Activated CD8-positive, alpha-beta memory T cell treated with anti-CD3 and anti-CD28 coated beads, Interleukin-2, amount 50 U/mL, for 48 hours (primary cell): ENCODE measurements at places on chromosomes 11 and 22.
A peak's percentile ranks its signal among the peaks of the same experiment; 100 is the strongest.

DNA sequence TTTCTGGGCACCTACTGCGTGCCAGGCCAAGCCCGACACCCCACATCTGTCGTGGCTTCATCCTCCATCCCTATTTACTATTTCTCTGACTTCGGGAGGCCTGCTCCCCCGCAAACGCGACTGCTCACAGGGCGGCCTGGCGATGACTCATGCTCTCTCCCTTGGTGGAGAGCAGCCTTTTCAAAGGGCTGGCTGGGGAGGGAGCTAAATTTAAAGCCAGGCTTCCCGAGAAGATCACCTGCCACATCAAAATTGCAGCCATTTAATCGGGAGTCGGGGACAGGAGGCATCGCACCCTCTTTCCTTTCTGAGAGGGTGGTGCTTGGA, 24.9 kb upstream of the SHISAL1 start:
- DNase-seq, result no peak

DNA sequence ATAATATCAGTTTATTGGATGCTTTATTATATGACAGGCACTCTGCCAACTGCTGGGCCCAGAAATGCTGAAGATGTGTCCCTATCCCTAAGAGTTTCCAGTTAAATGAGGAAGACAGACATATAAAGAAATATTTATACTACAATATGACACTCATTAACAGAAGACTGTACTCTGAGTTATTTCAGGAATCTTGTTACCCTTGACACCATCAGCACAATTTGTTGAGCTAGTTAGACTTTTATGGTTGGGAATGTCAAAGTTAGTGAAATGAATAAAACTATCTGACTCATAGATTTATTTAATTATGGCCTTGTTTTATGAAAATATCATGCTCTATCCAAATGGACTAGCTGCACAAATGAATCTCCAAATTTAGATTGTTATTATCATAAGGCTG, 25.6 kb upstream of the MSANTD4 start:
- no peak for DNase-seq

DNA sequence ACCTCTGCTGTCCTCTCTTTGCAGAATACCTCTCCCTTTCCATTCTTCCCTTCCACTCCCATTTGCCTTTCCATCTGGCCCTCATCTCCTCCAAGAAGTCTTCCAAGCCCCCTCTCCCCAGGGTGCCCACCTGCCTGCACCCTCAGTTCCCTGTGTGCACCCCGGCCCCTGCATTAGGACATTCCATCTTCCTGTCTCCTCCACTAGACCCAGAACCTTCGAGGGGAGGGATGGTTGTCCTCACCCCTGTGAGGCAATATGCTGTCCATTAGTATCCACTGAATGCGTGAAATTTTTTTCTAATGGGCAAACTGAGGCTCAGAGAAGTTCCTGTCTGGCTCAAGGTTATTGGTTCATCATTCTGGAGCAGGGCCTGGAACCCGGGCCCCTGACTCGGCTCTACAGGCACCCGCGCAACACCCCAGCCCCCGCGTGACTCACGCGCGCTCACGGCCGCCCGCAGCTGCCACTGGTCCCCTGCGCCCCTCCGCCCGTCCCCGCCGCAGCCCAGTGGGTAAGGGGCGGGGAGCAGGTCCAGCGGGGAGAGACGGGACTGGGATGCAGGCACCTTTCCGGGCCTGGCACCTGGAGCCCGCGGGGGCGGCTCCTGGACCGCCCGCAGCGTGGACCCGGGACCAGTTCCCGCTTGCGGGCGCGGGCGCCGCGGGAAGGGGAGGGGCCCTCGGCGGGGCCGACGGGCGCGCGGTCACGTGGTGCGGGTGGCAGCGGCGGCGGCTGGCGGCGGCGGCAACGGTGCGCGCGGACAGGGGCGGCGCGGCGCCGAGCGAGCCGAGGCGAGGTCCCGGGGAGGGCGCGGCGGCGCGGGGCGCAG, 7.0 kb downstream of the SEPTIN3 start:
- DNase-seq, result peak; percentile 73

GRCh38 chr11:48091426-48092102, 111.2 kb downstream of the PTPRJ start:
- no peak for DNase-seq

DNA sequence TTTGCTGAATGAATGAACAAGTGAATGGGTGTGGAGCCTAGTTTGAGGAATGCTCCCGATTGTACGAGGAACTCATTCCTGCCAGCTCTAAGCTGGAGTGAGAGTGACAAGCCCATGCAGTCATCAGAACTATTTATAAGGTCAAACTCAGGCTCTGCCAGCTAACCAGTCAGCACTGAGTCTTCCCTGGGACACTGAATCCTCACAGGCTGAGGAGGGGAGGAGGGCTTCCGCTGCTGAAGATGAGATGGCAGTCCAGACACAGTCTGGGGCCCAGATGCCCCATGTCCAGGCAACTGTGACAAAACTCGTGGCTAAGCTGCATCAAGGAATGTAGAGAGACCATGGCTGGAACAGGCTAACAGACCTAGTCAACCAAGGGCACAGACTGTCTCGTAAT, 4.0 kb downstream of the LRP4 start:
- no peak for DNase-seq

DNA sequence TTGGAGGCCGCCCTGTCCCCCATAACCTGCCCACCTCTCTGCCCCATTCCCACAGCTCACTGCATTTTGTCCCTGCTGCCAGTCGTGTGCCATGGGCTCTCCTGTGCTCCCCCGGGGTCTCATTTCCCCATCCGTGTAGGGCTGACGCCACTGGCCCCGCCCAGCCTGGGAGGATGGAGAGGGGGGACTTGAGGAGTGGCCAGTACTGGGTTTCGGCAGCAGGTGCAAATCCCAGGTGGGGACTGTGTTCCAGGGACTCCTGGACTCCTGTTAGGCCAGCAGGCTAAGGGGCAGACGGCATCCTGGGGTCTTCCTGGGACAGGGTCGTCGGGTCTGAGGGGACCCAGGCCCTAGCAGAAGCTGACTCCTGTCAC, 1.2 kb upstream of the MYO7A start:
- no peak for DNase-seq

DNA sequence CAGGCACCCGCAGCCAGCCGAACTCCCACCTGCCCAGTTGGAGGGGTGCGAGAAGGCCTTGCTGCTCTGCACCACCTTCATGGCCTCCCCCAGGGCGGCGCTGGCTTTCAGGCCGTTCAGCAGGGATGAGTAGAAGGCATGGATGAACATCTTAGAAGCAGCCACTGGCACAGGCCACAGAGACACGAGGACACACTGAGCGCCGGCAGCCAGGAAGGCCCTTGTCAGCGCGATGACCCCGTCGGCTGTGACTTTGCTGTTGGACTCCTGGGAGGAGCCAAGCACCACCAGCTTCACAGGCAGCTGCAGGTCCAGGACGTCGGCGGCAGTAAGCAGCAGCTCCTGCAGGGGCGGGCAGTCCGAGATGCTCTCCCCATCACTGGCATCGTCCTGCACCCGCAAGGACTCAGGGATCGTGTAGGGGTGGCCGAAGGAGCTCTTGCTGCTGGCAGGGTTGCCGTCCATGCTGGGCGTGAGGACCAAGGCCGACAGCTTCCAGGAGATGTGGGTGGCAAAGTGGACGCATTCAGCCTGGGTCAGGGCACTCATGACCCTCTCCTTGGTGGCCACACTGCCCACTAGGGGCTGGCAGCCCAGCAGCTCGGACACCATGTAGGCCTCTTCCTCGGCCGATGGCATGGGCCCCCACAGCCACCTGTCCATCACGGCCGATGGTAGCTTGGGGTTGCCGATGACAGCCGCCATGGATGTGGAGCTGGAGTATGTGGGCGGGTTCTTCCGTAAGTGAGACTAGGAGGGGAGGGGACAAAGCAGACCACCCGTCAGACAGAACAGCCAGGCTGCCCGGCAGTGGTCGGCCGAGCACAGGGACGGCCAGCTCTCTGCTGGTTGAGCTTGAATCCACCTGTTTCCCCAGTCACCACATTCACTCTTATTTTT, 79.7 kb upstream of the PITPNB start:
- no peak for DNase-seq

GRCh38 chr11:60647087-60647486, 52.3 kb upstream of the MS4A8 start:
- no peak for DNase-seq

GRCh38 chr11:103959279-103959942, 77.0 kb upstream of the DDI1 start:
- no peak for DNase-seq

DNA sequence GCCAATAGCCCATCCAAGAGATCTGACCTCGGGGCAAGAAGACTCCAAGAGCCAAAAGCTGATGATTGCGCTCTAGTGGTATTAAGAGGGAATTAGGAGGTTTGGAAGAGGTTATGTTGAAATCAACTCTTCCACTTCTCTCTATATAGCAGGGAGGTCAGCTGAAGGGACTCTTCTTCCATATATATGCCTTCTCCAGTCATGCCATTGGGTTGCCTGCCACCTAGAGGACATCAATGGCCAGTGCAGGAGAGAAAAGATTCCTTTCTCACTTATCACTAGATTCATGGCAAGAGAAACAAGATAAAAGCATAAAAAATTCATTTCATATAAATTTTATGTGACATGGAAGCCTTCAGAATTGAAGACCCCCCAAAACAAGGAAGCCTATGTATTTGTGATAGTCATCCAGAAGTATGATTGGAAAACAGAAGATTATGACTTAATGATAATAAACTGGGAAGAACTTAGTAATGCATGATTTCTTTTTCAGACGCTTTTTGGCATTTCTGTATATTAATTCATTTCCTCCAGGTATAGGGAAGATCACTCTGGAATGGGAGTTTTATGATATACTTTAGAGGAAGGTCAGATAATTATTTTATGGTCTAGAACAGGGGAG, 435.1 kb upstream of the DDI1 start:
- DNase-seq, result no peak

GRCh38 chr11:12626616-12627015, 47.6 kb upstream of the TEAD1 start:
- no peak for DNase-seq

GRCh38 chr11:18005376-18006129, 7.3 kb downstream of the SERGEF start:
- DNase-seq, result no peak

GRCh38 chr11:105046898-105047579, 1.9 kb upstream of the CARD16 start:
- DNase-seq, result no peak

DNA sequence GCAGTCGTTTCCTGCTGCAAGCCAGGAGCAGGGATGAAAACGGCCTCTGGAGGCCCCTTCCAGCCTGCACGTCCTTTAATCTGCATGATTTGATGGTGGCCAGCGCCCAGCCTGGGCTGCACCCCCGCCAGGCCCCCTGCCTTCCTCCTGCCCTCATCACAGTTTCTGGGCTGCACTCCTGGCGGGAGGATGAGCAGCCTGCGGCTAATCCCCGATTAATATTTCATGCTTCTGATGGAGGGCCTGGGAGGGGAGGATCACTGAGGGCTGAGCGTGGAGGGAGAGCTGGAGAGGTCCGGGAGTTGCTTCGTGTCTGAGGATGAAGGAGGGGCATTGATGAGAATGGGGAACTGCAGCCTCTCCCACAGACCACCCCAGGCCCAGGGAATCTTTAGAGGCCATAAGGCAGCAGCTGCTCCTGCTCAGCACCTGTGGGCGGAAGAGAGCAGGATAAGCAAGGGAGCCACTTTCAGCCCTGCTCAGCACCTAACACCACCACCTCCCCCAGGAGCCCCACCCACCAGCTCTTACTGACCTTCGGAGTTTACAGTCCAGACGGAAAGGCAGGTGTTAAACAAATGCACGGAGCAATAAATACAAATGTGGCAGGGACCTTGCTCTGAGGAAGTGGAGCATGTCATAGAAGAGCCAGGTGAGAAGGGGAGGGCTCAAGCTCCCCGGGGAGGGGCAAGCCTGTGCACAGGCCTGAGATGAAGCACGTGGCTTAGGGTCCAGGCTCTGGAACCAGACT, 135.0 kb upstream of the NECTIN1 start:
- no peak for DNase-seq

DNA sequence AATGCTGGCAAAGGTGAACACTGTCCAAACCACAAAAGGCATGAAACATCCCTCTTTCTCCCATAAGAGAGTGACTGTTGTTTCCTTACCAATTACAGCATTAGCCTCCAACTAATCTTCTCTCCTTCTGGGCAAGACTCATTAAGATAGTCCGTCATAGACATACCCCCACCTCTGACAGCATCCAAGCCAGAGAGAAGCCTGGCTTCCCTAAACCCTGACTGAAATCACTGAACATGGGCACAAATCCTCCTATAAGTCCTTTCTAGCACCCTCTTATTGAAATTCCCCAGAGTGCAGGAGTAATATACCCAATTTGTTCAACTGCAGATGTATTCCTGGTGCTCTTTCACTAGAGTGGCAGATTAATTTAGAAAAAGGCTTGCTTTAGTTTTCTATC, 1.7 kb upstream of the RNASEH2C start:
- DNase-seq, result no peak

- no peak for DNase-seq
These were observed 10.9 kb downstream of the DEFB108B start for GRCh38 chr11:71843858-71844257.

DNA sequence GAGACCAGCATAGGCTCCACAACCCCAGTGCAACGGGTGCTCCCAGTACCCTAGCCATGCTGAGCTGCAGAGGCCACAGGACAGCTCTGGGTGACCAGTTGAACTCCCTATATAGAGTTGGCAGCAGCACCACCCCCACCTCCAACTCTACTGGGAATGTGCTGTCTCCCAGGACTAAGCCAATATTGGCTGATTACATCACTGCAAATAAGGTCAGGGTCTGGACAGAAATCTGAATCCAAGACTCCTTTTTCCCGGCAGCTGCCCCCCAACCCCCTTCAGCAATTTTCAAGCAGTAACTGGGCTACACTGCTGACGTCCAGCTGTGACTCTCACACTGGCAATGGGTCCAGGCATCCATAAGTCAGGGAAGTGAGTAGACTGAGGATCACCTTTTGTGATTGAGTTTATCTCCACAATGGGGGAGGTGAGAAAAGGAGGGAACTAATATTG, at the start of gene HPX:
HPX (minus strand) TSS at position 82 of the 453 bp plus-strand sequence; CDS start at position 58, 24 bp downstream.
- no peak for DNase-seq

DNA sequence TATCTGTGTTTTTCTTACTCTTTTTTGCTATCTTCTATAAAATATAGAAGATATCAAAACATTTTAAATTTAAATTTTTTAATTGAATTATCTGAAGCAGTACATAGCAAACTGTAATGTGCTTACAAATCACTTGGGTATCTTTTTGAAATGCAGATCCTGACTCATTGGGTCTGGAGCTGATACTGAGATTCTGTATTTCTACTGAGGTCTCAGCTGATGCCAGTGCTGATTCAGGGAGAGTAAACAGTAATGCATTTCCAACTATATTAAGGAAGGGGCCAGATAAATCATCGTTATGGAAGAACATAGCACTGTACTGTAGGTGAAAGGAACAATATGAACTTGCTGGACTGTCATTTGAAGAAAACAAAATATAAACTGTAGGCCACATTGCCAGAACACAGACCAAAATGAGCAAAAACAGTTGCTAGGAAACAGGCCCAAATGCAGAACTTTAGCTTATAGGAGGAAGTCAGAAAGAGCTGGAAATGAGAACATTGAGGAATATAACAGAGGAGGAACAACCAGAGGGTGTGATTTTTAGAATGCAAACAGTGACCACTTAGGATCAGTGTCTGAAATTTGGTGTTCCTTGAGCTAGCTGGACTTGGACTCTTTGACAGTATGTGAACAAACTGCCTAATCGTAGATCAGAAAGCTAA, 3.3 kb downstream of the ARL14EP start:
- no peak for DNase-seq

GRCh38 chr11:45390407-45390806, 104.3 kb upstream of the SYT13 start:
- no peak for DNase-seq

GRCh38 chr11:75189911-75190310, 39.0 kb downstream of the SLCO2B1 start:
- no peak for DNase-seq
